ENCODE measurements at places on chromosomes 16 and 17.

DNA sequence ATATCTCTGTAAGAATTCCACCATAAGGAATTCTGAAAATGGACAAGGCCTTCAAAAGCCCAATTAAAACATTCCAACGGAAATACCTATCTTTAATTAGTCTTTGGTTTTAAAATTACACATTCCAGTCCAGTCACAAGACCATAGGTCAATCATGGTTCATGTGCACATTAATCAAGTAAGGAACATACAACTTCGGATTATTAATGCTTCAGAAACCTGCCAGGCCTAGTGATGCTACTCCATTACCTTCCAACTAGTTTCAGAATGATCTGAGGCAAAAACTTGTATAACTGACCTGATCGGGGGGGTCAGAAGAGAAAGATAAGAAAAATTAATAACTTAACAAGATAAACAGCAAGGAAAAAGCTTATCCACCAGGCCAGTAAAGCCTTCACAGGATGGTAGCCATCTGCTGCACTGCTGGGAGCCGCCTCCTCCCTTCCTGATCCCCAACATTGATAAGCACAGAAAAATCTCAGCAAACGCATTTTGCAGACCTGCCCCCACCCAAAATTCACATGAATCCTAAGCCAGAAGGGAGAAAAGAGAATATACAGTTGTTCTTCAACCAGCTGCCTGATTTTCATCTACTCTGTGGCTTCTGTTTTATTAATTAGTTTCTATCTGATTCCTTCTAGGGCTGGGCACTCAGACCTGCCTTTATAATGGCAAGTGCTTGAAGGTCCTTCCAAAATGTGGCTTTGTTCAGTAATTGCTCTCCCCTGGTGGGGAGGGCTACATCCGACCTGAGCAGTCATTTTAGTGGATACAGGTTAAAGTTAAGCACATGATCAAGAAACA lies 6.0 kb downstream of the SDR42E1 start:
- DNase-seq: no peak

GRCh38 chr16:29756654-29757053 lies 10.9 kb upstream of the C16orf54 start:
- no peak for DNase-seq

DNA sequence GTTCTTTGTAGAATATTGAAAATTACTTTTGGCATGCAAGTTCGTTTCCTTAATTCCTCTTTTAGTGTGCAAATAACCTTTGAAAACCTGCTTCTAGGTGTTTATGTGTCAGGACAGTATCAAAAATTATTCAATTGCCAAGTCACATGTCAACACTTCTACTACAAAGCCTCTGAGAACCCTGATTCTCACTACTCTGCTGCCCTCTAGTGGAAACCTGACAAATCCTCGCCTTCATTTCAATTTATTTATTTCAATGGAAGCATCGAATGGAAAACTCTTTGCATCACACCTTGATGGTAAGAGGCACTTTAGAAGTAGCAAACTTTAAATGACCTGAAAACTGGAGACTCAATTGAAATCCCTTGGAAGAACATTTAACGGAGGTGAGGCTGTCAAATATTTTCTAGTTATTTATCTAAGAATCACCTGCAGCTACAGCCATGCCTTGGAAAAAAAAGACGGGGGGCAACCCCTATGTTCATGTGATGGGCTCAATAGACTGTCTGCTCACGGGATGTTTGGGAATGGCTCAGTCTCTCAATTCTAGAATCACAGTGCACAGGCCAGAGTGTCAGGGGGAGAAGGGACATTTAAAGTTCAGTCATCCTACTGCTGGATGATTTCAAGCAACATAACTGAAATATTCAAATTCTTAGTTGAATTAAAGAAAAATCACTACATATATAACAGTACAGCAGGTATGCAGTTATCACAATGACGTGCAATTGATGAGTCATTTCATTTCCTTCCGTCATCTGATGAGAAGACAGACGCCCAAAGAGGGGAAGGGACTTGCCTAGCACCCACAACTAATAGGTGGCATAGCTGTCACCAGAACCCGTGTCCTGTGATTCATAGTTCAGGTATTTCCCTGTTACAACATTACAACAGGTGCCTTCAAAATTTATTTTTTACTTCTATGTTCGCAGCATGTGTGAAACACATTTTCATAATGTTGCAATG lies 563.9 kb downstream of the TOX3 start:
- peak; percentile 15 for DNase-seq

DNA sequence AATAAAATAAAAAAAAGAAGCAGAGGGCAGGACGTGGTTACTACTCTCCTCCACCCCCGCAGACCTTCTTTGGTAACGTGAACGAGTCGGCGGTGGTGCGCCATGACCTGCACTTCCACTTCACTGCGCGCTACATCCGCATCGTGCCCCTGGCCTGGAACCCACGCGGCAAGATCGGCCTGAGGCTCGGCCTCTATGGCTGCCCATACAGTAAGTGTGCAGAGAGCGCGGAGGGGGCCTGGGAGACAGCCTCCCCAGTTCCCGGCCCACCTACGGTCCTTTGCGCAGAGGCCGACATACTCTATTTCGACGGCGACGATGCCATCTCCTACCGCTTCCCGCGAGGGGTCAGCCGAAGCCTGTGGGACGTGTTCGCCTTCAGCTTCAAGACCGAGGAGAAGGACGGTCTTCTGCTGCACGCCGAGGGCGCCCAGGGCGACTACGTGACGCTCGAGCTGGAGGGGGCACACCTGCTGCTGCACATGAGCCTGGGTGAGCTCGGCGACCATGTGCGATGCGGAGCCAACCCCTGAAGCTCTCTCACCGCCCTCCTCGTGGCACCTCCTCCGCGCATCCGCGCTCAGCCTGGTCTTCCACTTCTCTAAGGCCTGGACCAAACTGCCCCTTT lies 2.7 kb downstream of the CNTNAP1 start:
- DNase-seq: no peak

GRCh38 chr16:75862098-75862386 lies 135.8 kb upstream of the CPHXL start:
- DNase-seq: no peak
